ENCODE measurements at places on chromosomes 4 and X.

DNA sequence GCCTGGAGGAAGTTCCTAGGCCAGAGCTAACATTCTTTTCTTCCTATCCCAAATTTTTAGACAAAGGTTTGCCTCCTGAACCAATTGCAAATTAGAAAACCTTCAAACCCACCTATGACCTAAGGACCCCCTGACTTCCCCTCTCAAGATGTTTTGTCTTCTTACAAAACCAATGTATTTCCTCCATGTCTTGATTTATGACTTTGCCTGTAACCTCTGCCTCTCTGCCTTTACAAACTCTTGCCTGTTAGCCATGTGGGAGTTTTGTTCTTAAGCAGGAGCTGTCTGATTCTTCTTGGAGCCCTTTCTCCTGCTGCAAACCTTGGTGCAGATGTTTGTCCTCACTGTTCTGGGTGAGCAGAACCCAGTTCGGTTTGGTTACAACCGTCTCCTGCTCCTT, 222.3 kb upstream of the BOD1L1 start:
- DNase-seq = no peak

DNA sequence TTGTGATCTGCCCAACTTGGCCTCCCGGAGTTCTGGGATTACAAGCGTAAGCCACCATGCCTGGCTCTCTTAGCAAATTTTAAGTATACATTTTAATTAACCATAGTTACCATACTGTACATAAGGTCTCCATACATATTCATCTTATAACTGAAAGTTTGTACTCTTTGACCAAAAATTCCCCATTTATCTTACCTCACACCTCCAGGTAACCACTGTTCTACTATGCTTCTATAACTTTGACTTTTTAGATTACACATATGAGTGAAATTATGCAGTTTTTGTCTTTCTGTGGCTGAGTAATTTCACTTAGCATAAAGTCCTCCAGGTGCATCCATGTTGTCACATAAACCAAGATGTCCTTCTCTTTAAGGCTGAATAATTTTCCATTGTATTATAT, 17.4 kb downstream of the C4orf51 start:
- DNase-seq = no peak

DNA sequence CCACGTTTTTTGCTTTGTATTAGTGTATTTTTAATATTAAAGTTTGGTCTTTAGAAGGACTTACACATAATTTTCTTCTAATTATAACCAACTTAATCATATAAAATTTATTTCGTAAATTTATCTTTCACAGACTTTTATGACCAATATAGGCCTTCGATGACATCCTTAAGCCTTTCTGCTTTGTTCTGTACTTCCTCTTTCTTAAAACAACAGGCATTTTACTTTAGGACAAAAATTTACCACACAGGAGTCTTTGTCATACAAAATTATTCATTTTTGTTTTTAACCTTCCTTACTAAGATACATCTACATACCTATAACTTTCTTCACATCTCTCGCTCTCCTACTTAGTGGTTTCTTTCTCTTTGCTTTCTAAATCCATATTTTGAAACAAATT, 56.3 kb downstream of the RGS12 start:
- no peak for DNase-seq

DNA sequence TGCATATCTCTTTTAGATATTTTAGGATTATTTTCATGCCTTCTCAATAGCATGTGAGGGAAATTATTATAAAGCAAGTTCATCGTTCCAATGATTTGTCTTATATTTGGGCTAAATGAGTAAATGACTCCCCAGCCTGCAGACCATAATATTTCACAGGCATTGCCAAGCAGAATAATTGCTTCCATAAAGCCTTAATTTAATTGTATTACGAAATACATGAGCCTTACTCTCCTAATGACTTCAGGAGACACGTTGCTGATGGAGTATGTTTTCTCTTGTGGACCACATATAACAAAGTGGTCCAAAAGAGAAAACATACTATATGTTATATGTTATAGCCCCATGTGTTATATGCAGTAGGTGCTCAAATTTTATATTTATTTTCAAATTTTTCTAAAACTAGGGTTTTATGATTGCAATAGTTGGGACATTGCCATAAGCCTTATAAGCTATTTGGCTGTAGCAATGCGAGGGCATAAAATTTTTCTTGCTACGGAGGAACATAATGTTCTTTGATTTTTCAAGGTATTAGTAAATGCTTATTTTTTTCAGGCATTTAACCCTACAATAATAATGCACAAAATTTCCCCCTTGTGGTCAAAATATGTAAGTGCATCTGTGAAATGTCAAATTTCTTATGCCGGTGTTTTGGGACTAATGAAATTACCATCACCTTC, 26.2 kb upstream of the TMPRSS11D start:
- DNase-seq = no peak

DNA sequence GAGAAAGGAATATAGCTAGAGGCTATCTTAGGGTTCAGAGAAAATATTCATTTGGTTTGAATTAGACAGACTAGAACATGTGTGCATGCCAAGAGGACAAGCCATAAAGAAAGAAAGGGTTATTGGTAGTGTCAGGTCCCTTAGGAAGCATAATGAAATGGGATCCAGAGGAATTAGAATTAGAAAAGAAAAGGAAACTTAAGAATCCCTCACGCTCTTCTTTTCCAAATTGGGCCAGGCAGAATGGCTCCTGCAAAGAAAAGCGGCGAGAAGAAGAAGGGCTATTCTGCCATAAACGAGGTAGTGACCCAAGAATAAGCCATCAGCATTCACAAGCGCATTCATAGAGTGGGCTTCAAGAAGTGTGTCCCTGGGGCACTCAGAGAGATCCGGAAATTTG, 4.9 kb upstream of the ABCG2 start:
- no peak for DNase-seq

All from tongue (tissue), 3 donors.